WERI-Rb-1 (cell line): ENCODE measurements at places on chromosomes 3 and 15.

- DNase-seq = no peak
Observed at GRCh38 chr3:185878920-185879319, 54.1 kb upstream of the IGF2BP2 start.

- DNase-seq = no peak
Observed at GRCh38 chr3:61919371-61919770, 358.0 kb downstream of the PTPRG start.

DNA sequence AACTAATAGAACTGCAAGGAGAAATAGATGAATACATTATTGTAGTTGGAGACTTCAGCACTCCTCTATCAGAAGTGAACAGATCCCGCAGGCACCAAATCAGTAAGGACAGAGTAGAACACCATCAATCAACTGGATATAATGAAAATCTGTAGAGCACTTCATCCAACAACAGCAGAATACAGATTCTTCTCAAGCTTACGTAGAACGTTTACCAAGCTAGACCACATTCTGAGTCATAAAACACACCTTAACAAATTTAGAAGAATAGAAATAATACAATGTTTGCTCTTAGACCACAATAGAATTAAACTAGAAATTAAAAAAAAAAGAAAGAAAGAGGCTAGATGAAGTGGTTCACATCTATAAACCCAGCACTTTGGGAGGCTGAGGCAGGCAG lies 70.7 kb upstream of the NEDD4 start:
- no peak for DNase-seq

DNA sequence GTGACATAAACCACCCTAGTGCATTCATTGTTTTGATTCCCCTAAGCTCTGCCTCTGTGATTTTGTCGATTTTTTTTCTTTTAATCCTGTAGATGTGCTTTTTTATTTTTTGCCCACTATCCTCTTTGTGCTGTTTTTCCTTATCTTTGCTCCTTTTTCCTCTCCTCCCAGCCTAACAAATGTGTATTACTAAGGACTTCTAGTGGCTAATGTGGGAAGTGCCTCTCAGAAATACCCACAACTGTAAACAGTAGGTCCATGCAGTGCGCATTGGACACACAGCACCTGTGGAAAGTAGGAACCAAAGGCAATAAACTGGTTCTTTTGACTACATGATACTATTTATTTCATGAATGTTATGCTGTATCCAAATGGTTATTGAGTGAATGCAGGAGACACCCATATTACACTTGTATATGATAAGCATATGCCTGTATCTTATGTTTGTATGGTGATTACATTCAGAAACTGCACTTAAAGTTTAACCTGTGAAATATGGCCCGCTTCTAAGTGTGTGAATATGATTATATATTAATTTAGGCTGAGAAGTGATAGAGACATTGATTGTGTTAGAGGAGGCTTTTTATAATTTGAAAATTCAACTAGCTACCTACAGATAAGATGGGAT lies 147.8 kb downstream of the PLCL2 start:
- no peak for DNase-seq

- no peak for DNase-seq
Observed at GRCh38 chr3:21508246-21508645, 242.8 kb downstream of the ZNF385D start.

GRCh38 chr3:50642382-50642781 lies 25.4 kb downstream of the MAPKAPK3 start:
- DNase-seq = no peak

DNA sequence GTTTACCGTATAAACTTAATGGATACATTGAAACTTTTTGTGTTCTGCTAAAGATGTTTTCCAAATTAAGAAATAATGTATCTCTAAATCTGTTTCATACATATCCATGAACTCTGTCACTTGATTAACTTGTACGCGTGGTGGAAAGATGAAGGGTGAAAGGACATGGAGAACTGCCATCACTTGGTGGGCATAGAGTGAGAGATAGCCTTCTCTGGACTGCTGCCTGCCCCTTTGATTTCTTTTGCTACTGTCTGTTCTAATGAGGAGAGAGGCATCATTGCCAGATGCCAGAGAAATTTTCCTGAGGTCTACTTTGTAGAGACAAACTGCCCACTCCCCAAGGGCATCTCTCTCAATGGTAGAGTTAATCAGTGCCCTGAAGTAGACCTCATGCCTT lies 120.5 kb downstream of the SLMAP start:
- DNase-seq = no peak

GRCh38 chr15:75731248-75732151 lies 18.9 kb upstream of the CSPG4 start:
- peak; percentile 55 for DNase-seq

DNA sequence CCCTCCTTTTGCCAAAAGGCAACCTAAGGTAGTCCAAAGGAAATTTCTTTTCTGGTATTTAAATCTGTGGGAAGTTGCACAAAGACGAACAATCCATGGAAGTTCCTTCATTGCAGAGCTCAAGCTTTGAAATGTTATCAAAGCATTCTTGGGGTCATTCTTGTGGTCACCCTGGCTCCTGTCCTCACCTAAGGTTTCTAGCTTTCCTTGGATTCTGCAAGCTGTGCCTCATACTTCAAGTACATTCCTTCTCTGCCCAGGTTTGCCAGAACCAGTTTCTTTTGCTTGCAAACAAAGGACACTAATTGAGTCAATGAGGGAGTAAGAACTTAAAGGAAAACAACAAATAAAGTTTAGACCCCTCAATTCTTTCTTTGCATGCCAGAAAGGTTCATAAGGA lies 329.8 kb upstream of the PDZRN3 start:
- DNase-seq = no peak

DNA sequence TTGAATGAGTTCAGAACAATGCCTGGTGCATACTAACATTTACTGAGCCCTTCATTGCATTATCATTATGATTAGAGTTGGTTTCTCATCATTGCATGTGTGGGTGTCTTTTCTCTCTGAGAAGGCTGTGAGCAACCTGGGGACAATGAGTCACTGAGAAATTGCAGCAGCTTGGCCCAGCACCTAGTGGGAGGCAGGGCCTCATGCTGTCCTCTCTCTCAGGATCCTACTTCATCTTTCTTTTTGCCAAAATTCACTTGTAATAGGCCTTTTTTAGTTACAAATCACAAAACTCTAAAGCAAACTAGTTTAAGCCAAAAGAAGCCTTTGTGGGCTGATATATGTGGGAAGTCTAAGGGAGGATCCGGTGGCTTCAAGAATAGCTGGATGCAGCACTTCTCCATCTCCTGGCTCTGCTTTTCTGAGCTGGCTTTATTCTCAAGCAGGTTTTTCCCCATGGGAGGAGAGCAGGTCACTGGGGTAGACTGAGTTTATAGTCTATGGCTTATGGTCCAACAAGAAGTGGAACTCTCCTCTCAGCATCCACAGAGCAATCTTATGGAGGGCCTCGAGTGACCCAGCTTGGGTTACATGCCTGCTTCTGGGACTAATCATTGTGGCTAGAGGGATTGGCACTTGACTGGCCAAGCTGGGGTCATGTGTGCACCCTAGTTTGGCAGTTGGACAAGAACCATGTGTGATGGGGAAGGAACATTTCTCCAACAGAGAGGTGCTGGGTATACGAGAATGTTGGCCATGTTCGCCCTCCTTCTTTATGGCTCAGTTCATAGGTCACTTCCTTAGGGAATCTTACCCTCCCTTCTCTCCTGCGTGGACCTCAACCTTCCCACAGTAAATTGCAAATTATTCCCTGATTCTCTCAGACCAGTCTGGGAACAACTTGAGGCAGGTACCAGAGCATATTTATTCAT lies 8.7 kb upstream of the CAMK1 start:
- DNase-seq = no peak

DNA sequence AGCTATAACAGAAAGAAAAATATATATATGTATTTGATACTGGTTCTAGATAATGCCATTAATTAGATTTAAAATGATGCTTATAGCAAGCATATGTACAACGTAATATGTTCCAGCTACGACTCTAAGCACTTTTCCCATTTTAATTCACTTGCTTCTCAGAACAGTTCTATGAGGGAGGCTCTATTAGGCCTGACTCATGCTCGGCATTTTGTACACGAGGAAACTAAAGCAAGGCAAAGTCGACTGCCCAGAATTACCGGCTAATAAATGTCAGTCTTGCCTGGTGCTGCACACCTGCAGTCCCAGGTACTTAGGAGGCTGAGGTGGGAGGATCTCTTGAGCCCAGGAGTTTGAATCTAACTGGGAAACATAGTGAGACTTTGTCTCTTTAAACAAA lies 106.0 kb downstream of the PTPRG start:
- no peak for DNase-seq

GRCh38 chr3:36751326-36751725 lies 13.0 kb downstream of the DCLK3 start:
- DNase-seq = peak; percentile 54

GRCh38 chr15:93585012-93585411 lies 496.0 kb upstream of the RGMA start:
- DNase-seq = no peak

GRCh38 chr3:21393683-21394311 lies 357.2 kb downstream of the ZNF385D start:
- no peak for DNase-seq

DNA sequence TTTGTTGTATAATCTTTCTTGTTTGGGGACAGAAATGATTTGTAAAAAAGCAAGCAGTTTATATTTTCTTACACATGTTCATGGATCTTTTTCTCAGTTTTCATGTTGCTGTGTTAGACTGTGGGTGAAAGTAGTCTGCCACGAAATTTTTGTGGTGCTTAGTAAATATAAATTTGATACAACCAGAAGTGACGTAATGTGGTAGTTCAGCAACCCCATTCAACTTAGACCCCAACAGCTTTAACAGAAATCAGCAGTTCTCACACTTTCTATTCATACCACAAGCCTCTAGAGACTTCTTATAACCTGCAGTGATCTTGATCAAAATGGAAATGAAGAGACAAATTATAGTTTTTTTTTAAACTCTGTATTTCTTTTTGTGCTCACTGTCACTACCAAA lies 120.2 kb upstream of the IGSF10 start:
- no peak for DNase-seq

GRCh38 chr15:31526916-31527690 lies 200.5 kb downstream of the KLF13 start:
- DNase-seq = no peak

DNA sequence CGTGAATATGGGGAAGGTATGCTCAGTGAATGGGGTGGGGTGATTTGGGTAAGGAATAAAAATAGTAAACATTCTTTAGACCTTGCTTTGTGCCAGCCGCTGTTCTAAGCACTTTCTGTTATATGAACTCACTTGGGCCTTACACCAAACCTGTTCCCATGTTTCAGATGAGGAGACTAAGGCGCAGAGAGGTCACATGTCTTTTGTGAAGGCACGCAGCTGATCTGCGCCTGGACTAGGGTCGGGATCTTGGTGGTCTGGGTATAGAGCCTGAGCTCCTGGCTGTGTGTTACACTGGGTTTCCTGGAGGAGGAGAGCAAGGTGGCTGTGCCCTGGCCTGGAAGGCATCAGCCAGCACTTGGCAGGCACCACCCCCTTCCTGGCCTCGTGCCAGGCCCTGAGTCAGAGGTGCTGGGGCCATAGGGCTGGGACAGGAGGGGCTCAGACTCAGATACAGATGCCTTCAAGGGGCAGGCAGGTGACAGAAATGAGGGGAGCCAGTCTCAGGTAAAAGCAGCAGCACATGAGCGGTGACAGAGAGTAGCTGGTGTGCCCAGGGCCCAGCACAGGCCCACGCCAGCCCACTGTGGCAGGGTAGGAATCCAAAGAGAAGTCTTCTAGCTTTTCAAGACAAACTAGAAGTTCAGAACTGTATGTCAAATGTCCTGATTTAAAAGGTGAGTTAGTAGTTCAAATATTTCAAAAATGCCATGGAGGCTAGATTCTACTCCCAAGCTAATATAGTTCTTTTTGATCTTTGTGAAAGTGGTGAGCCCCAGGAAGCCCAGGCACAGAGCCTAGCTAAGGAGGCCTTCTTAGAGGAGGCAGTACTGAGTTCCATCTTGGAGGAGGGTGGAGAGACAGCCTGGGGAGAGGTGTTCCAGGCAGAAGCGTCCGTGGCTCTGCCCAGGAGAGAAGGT lies 83.1 kb downstream of the DNAJB8 start:
- DNase-seq = no peak

- DNase-seq = no peak
Observed at GRCh38 chr15:74955796-74956647, 550 bp downstream of the RPP25 start.

- DNase-seq = no peak
Observed at GRCh38 chr3:14222457-14222856, 43.8 kb downstream of the LSM3 start.

- DNase-seq = no peak
Observed at GRCh38 chr3:175857666-175858270, 998.6 kb downstream of the NAALADL2 start.

GRCh38 chr15:31082771-31083369 lies 18.7 kb downstream of the TRPM1 start:
- no peak for DNase-seq

GRCh38 chr3:4907643-4908432 lies 71.4 kb upstream of the BHLHE40 start:
- DNase-seq = no peak

DNA sequence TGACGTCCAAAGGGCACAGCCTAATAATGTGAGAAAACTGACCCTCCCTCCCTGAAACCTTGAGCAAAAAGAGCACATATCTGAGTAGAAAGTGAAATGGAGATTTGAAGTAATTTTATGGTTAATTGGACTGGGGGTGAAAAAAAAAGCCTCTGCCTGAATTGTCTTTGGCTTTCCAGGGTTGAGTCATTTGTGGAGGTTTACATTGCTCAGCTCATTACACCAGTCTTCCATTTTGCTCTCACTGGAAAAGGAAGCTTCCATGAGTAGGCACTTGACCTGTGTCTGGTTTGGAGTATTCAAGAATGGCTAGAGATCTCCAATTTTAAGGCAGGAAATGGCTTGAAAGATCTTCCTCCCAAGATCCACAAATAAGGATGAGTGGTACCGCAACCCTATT lies 273.9 kb downstream of the PDCD6IP start:
- DNase-seq = no peak

GRCh38 chr3:53248161-53248560 lies 7.7 kb downstream of the TKT start:
- no peak for DNase-seq

DNA sequence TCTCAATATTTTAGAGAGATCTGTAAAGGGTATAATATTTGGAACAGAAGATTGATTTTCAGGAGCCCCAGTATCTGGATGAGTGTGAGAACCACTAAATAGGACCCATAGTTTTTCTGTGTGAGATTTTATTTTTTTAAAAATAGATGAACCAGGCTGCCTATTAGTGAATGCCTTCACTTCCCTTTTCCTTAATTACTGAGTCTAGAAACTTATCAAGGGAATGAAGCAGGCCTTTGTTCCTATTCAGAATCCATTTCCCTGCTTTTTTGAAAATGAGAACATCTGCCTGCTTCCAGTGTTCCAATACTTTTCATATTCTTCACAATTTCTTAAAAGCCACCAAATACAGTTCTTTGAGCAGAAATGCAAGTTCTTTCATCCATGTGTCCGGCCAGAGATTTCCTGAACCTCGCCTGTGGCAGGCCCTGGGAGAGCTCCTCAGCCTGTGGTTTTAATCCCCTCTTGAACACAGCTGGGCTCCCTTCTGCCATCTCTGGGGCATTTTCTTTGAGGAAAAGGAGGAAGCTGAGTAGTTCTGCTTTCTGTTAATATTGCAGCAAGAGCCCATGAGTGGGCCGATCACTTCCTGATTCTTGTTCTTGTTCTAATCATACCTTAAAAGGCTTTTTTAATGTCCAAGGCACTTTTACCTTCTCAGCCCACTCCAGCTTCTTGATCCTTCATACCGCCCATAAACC lies 4.7 kb downstream of the EHD4 start:
- peak; percentile 26 for DNase-seq
